Hindlimb muscle (tissue), 1 donor: ENCODE measurements at places on chromosomes 5 and 9. TPM values are rescaled to one million over a fixed set of nuclear protein-coding genes. Genes with fewer than 3 reads are reported as not detected.
A peak's percentile ranks its signal among the peaks of the same experiment; 100 is the strongest.

The SOHLH1 gene
- polyA plus RNA-seq = 0.13 TPM

The TMC1 gene
- polyA plus RNA-seq = 1.1 TPM

The GABBR2 gene
- polyA plus RNA-seq = 0.63 TPM

The SLC2A6 gene
- 0.81 TPM for polyA plus RNA-seq

The MSANTD3 gene
- 17.4 TPM for polyA plus RNA-seq

The SCGB3A2 gene
- polyA plus RNA-seq = not detected

The TMEM174 gene
- polyA plus RNA-seq = not detected

The CHSY3 gene
- polyA plus RNA-seq = 4.4 TPM

The C9orf153 gene
- 0.22 TPM for polyA plus RNA-seq

The GABRA1 gene
- not detected for polyA plus RNA-seq

DNA sequence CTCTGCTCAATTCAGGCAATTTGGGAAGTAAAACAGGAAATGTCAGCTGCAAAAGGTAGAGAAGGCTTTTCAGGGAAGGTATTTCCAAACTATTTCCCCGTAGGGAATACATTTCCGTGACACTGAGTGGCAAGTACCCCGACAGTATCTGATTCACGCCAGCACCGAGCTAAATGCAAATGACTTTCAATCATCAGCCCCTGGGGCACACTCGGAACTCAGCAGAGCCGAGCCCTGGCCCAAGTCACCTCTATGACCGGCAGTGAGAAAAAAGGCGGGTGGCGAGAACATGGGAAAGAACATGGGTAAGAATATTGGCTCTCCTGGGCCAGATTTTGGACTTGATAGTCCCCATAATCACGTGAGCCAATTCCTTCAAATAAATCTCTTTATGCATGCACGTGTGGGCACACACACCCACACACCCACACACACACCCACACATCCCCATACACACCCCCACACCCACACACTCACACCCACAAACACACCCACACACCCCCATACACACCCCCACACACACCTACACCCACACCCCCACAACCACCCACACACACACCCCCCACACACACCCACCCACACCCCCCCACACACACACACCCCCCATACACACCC is 43.0 kb downstream of the COL23A1 start:
- DNase-seq = no peak

- DNase-seq = peak; percentile 27
These were observed 94.6 kb upstream of the RASGRF2 start for GRCh38 chr5:80865551-80865950.

DNA sequence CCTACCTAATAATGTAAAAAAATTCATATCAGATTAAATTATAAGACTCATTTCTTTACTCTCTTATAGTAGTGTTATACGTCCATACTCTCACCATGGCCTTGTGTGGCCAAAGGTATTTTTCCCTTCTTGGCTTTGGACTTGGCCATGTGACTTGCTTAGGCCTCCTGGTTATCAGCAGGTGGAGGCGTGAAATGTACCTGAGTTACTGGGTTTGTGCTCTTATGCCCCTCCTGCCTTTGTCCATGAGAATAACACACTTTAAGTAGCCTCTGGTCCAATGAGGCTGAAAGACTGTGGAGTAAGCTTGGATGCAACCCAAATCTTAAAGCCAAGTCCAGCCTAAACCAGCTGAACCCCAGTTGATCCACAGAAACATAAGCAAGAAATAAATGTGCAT is 68.7 kb downstream of the RETREG1 start:
- DNase-seq = no peak

DNA sequence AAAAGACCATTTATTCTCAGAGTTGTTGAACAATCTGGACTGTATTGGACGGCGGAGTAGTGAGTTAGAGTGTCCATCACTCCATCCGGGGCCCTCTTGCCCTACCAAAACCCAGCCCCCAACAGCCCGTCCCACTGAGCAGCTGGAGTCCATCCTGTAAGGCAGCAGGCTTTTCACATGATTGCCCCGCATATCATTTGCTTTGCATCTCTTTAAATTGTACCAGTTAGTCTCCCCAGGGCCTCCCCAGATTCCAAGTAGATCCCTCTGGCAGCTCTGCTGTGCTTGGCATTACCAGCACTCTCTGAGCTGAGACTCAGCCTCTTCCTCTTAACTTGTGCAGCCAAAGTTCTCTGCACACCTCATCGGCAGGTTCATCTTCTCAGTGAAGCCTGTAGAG is 48.6 kb upstream of the ADCY2 start:
- DNase-seq = no peak

DNA sequence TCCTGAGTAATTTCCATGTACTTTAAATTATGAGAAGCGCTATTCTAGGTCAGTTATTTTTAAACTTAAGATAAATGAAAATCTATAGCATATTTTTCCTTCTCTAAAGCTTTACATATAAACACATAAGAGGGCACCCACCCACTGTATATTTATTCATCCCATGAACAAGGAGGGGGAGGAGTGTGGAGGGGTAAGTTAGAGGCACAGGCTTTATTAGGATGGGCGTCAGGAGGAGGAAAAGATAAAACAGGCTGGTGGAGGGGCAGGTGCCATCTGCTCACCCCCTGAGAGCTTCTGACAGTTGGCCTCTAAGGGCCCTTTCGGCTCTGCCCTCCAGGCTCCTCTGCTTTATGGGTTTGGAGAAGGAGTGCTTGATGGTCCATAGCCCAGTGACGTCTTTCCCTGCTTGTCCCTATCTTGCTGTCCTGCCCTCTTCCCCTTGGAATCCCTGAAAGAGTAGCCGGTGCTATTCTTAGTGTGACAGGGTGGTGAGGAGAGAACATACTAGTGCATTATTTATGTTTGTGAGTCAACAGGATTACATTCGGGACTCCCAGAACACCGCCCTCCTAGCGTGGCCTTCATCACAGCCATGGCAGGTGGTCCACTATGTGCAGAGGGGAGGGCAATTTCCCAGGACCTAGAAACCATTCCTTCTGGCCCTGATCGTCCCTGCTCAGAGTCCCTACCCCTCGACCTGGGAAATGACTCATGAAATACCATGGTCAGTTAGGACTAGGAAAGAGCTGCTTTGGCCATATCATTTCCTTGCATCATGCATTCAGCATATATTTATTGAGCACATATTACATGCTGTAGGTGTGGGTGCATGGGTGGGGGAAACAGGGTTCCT is 7.9 kb upstream of the SYNPO start:
- no peak for DNase-seq

DNA sequence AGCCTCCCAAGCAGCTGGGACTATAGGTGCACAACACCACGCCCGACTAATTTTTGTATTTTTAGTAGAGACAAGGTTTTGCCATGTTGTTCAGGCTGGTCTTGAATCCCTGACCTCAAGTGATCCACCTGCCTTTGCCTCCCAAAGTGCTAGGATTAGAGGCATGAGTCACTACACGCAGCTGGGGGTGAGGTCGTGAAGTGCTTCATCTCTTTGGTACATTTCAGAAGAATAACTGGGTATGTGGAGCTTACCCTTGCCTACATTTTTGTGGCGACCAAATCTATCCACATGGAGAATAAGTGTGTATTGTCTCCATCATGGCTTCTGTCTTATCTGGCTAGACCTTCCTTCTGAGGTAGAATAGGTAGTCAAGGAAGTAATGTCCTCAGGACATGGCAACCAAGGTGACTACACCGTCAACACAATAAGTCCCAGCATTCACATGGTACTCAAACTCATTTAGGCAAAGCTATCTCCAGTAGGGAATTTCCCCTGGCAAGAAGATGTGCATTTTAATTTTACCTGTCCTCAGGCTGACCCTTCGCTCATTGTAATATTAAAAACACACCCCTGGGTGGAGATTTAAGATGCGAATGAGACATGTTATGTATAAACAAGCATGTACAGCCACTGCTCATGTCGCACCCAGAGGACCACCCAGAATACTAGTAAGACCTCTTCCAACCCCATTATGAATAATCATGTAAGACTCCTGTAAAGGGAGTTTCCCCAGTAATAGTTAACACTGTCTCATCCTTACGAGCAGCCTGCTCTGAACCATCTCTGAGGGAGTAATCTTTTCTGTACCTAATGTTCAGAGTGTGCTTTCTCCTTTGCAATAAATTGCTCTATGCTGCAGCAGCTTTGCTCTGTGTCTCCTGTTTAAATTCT is 1173.2 kb downstream of the TAF11L14 start:
- DNase-seq = no peak

DNA sequence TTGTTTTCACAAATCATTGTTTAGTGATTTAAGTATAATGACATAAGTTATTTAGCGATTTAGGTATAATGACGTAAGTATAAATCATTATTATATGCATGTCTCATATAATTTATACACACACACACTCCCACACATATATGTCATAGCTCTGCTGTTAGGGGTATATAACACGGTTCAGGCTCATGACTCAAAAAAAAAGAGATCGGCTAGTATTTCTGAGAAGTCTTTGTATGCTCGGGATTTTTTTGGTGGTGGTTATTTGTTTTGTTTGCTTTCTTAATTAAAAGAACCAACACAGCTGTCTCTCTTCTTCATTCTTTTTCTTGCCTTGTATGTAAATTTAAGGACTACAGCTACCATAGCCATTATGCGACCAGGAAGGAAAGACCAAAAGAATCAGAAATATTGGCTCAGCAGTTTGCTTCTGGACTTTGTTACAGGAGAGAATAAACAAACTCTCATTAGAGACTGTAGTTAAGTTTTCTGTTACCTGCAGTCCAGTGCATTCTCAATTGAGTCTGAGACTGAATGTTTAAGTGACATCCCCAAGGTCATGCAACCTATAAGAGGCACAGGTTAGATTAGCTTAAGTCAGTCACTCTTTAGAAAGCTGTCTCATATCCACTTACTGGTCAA is 83.2 kb upstream of the NREP start:
- no peak for DNase-seq

GRCh38 chr5:17001428-17001827 is 65.3 kb upstream of the MYO10 start:
- DNase-seq = no peak
